ENCODE measurements at places on chromosomes 3 and 15.

GRCh38 chr15:66738116-66738515, 36.1 kb downstream of the SMAD6 start:
- DNase-seq, result no peak

DNA sequence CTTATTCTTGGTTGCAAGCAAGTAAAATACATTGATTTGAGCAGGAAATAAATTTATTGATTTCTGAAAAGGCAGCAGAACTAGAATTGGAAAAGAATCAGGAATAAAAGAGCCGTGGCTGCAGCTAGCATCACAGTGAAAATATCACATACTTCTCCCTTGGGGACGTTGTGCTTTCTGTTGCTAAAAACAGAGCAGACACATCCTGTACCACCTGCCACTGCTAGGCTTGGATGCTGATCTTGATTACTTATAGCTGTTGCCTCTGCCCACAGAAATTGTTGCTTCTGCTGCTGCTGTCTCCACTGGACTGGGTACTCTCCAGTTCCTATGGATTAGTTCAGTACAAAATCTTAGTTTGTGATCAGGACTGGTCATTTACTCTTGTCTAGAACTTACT, 283.8 kb downstream of the C3orf38 start:
- DNase-seq, result no peak

- no peak for DNase-seq
Observed at GRCh38 chr3:108071368-108071767, 19.5 kb downstream of the CD47 start.

GRCh38 chr3:137084586-137084985, 126.8 kb downstream of the IL20RB start:
- DNase-seq, result no peak

- DNase-seq, result no peak
Observed at GRCh38 chr3:33834096-33834453, 35.6 kb downstream of the PDCD6IP start.

DNA sequence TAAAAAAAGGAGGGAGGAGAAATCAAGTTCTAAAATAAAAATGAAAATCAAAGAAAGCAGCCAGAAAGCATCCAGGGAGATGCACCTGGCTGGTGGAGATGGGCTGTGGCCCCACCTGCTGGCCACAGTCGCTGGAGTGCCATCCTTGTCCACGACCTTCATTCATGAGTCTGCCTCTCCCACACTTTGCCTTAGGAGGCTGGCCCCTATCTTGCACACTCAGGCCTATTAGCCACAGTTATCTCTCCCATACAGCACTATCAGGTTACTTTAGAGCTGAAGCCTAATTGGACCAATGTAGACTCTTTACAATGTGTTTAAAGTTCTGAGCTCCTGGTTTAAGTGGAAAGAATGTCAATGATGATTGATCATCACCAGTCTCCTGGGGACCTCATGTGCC, 392.0 kb upstream of the RORA start:
- no peak for DNase-seq

DNA sequence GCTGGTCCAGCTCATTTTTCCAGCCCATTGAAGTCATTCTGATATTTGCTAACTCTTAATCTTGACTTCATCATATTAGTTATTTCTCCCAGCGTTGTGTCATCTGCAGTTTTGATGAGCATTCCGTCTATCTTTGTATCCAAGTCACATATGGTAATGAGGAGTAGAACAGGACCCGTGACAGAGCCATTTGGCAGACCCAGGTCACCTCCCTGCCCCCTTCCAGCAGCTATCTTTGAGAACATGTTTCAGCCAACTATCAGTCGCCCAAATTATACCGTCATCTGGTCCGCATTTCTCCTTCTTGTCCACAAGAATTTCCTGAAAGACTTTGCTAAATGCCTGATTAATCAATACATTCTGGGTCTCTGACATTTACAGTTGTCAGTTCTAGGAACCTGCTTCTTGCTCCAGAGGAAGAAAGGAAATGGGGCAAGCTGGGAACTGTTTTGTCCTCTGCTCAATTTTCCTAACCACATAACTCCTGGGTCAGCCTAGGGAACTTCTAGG, 347.1 kb upstream of the NR2E3 start:
- DNase-seq, result no peak

- no peak for DNase-seq
Observed at GRCh38 chr3:113825090-113825489, 13.5 kb upstream of the GRAMD1C start.

- DNase-seq, result no peak
Observed at GRCh38 chr15:80536716-80537115, 132.5 kb downstream of the ARNT2 start.

GRCh38 chr3:117074826-117075225, 365.2 kb downstream of the TUSC7 start:
- no peak for DNase-seq

DNA sequence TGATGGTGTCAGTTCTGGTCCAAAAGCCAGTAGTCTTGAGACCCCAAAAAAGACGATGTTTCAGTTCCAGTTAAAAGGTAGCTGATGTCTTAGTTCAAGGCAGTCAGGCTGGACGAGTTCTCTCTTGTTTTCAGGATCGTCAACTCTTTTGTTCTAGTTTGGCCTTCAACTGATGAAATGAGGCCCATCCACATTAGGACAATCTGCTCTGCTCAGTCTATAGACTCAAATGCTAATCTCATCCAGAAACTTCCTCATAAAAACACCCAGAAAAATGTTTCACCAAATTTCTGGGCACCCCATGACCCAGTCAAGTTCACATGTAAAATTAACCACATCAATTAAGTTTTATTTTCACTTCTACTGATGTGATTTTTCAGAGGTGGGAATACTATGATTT, 74.0 kb downstream of the MOBP start:
- DNase-seq, result no peak
